ENCODE measurements at places on chromosomes 11 and 22.

- no peak for DNase-seq
Observed at GRCh38 chr11:109527496-109527895, 105.5 kb downstream of the C11orf87 start.

GRCh38 chr11:95068549-95068948, 1.8 kb downstream of the SRSF8 start:
- DNase-seq = peak; percentile 85

- DNase-seq = no peak
Observed at GRCh38 chr22:28183078-28183860, 264.2 kb upstream of the PITPNB start.

- DNase-seq = no peak
Observed at GRCh38 chr22:33130473-33130872, 72.3 kb upstream of the SYN3 start.

- DNase-seq = no peak
Observed at GRCh38 chr22:20563941-20564371, 56.5 kb downstream of the MED15 start.

DNA sequence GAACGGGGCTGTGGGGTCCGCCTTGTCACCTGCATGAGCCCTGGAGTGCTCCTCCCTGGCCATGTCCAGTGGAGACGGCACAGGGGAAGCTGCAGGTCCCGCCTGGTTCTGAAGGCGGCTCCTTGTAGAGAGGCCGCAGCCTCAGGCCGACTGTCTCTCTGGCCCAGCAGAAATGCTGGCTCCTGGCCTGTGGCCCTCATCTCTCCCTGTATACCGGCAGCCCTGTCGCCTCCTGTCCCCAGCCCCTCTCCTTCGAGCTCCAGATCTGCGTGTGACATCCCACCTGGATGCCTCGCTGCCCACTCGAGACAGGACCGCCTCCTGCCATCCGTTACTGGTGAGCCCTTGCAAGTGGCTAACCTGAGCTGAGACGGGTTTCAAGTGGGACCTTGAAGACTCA, 73.6 kb downstream of the PHF21B start:
- DNase-seq = no peak

GRCh38 chr11:24965748-24966147, 468.9 kb downstream of the LUZP2 start:
- DNase-seq = no peak

DNA sequence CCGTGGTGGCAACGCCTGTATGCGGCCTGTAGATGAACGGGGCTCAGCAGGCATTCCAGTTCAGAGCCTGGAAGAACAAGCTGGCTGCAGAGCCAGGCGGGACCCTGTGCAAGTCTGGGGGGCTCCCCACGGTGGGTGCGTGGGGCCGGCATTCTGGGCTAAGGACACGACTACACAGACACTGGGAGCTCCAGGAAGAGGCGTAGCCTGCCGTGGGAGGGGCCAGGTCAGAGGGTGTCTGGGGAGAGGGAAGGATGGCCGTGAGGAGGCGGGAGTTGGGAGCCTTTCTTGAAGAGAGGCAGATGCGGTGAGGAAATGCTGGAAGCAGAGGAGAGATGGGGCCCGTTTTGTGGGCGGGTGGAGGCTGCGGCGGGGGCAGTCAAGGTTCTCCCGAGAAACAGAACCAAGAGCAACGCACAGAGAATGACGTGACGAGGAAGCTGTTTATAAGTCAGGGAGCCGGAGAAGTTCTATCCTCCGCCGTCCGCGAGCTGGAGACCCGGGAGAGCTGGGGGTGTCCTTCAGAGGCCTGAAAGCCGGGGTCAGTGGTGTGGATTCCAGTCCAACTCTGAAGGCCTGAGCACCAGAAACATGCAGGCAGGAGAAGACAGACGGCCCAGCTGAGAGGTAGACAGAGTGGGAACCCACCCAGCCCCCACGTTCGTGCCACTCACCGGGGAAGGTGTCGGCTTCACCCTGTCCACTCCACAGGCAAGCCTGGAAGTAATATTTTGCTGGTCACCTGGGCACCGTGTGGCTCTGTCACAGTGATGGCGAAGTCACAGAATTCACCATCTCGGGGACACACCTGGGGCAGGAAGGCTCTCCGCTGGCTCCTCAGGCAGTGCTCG, 529.6 kb downstream of the BRD1 start:
- DNase-seq = no peak

DNA sequence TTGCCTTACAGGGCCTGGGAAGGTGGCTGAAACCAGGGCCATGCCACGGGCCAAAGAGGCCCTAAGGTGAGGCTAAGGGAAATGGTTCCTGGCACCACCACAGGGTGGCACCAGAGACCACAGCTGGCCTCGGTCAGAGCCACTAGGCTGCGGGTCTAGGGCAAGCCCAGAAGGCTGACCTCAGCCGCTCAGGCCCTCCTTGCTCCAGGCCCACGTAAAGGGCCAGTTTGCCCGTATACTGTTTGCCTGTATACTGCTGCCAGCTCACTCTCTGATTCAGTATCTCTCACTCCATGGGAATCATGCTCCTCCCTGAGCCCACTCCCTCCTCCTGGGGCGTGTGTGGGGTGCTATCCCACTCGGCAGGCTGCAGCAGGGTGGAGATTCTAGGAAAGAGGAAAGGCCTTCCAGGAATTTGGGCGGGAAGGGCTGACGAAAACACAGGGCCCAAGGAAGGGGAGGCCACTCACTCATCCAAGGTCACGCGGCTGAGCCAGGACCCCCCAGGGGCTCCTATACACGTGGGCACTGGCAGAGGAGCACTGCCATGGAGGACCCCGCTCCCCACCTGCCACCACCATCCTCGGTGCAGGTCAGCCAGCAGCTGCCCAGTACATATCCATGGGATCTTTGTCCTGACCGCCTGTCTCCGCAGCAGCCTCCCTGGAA, 62.4 kb downstream of the NECTIN1 start:
- DNase-seq = peak; percentile 57

- DNase-seq = no peak
Observed at GRCh38 chr11:74341921-74342320, 30.5 kb upstream of the P4HA3 start.

DNA sequence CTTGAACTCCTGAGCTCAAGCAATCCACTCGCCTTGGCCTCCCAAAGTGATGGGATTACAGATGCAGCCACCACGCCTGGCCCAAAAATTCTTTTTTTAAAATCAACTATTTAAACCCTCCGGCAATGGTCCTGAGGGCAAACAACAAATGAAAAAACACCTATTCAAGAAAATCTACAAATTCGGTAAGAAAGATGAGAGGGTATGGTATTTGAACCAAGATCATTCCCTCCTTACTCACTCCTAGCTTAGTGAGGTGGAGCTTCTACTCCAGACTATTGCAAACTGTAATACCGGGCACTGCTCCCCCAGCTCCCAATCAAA, 2.1 kb downstream of the NF2 start:
- no peak for DNase-seq

GRCh38 chr11:65128182-65129145, 5.9 kb downstream of the SYVN1 start:
- DNase-seq = no peak

DNA sequence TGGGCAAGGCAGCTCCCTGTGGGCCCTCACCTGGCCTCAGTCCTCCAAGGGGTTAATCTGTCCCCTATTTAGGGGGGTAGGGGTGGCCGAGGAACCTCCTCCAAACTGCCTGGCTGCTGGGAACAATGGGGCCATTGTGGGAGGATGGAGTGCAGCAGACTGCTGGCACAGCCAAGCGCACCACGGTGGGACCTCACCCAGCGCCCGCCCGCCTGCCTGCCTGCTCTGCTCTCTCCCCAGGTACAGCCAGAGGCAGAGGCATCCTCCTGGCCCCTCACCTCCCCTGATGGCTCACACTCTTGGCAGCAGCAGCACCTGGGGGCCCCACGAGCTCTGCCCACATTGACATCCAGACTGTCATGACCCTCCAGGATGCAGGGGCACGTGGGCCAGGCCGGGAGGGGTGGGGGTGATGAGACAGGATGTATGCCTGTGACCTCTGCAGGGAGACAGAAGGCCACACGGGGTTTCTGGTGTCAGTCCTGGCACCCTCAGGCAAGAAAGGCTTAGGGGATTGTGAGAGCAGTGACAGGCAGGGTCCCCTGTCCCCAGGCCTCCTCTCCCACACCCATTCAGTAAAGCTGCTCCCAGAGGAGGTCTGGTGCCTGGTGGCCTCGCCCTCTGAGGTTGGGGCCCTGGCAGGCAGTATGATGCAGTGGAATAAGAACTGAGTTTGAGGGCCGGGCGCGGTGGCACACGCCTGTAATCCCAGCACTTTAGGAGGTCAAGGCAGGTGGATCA, 11.4 kb downstream of the BCL9L start:
- peak; percentile 81 for DNase-seq

- no peak for DNase-seq
Observed at GRCh38 chr22:49208004-49208402, 619.7 kb downstream of the BRD1 start.

GRCh38 chr11:120057595-120058581, 80.0 kb downstream of the TRIM29 start:
- DNase-seq = no peak

DNA sequence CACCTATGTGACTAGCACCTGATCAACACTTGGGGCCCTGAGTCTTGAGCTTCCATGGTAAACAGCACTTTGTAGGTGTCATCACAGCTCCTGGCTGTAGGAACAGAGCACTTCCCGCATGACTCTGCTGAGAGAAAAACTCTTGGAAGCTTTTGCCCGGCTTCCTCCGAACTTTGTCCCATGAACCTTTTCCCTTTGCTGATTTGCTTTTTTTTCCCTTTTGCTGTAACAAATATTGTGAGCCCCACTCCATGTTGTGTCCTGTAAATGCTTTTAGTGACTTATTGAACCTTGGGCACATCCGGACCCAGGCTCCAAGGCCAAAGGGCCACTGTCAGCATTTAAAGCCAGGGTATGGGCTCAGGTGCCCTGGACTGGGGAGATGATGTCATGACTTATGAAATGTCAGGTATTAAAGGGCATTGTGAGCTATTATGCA, 391.1 kb downstream of the TENM4 start:
- DNase-seq = no peak

DNA sequence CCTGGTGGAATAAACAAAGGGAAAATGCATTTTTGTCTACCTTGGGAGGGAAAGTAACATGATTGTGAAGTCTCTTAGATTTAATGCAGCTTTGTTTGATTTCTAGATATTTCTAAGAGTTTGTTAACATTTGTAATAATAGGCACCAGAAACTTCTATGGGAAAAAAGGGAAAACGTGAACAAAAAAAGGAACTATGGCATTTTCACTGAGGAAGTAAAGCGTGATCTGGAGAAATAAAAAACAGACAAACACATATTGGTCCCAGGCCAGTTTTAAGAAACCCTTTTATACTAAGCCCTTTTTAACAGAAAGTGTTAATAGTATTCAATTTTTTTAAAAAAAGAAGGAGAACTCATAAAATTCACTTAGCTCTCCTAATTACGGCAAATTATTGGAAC, 6.9 kb upstream of the MS4A7 start:
- DNase-seq = no peak

GRCh38 chr11:10514709-10515108, 26.3 kb downstream of the RNF141 start:
- DNase-seq = no peak

GRCh38 chr22:44369293-44369661, 56.5 kb upstream of the SHISAL1 start:
- DNase-seq = no peak

DNA sequence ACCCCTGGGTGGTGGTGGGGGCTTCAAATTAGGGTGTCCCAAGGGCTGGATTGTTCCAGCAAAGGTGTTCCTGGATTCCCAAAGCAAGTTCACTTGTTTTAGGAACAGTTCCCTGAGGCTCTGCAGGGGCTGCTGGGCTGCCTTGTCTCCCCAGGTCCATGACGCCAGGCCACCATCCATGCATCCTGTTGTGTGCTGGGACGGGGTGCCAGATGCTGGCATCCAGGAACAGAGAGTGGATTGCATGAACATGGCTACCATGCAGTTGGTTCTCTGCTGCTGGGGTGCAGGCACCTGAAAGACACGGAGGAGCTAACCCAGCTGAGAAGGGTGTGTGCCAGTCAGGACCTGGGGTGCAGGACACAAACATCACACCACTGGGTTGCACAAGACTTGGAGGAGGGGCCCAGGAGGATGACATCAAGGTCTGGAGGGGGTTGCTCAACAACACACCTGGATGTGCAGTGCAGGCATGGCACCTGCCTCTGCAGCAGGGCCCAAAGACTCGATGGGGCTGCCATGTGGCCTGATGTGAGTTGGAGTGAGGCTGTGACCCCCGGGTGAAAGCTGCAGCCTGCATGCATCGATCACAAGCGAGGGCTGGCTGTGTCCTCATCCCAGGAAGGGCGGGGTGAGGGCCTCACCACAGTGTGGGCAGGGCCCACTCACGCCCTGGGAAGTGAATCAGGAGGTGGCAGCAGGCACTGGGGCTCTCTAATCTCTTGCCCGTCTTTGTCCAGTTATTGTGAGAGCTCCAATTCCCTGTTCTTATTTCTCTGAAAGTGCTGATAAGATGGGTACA, 74.0 kb upstream of the CLDN5 start:
- DNase-seq = peak; percentile 36

GRCh38 chr11:108160970-108161566, 39.7 kb downstream of the ACAT1 start:
- no peak for DNase-seq

GRCh38 chr11:119316729-119317591, at the start of gene MCAM:
Gene MCAM (minus strand): TSS chr11:119317130. CDS start chr11:119317101, 29 bp downstream.
- DNase-seq = no peak

- DNase-seq = no peak
Observed at GRCh38 chr11:113332638-113333329, 18.4 kb downstream of the TTC12 start.

DNA sequence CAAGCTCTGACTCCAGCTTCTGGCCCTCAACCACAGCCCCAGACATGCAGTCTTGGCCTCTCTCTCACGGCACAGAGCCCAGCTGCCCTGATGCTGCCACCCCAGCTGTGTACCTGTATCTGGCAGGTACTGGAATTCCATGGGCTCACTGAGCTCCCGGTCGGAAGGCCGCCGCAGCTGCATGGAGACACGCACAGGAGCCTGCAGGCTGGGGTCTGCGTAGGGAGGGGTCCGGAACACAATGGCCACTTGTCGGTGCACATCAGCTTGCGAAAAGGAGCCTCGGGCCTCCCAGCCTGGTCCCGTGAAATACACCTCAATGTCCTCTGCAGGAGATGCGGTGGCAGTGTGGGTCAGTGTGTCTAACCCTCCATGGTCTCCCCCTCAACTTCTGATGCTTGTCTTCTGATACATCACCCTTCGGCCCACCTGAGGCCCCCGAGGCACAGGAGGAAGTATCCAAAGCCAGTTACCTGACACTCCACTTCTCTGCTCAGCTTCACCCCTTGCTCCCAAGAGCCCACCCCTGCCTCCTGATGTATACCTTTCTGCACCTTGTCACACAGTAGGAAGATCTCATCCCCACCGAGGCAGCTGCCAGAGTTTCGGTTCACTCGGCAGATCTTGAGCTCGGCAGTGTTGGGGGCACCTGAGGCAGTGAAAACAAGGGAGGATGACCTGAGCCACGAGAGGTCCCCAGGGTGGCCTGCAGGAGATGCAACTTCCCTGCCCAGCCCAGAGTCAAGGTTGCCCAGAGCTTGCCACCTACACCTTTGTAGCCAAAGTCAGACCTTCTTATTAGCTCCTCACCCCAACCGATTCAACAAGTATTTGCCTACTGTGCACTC, 4.3 kb downstream of the RELA start:
- DNase-seq = no peak

DNA sequence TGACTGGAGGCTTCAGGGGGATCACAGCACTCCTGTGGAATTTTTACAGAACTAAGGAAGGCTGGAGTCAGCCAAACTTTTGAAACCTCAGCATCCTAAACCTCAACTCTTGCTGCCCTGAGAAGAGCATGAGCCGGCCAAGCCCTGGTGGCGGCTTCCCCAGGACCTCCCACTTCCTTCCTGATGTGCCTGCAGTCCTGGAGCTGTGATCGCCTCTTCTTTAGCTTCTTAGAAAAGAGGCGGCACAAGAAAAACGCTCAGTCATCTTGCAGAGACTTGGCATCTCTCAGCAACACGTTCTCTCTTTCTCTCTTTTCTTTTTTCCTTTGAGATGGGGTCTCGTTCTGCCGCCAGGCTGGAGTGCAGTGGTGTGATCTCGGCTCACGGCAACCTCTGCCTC, 40.4 kb upstream of the AMPD3 start:
- DNase-seq = peak; percentile 40
